Lower leg skin (tissue), 4 donors: ENCODE measurements at places on chromosomes 5 and 9. TPM values are rescaled to one million over a fixed set of nuclear protein-coding genes. Genes with fewer than 3 reads are reported as not detected.
A peak's percentile ranks its signal among the peaks of the same experiment; 100 is the strongest.

The LIFR gene
- 28.3 TPM for total RNA-seq

The PITX1 gene
- 3.9 TPM for total RNA-seq

The SH3RF2 gene
- total RNA-seq, result 120 TPM

The NSG2 gene
- not detected for total RNA-seq

The GCNT4 gene
- 2.6 TPM for total RNA-seq

The PCDHB10 gene
- total RNA-seq, result 1.5 TPM

DNA sequence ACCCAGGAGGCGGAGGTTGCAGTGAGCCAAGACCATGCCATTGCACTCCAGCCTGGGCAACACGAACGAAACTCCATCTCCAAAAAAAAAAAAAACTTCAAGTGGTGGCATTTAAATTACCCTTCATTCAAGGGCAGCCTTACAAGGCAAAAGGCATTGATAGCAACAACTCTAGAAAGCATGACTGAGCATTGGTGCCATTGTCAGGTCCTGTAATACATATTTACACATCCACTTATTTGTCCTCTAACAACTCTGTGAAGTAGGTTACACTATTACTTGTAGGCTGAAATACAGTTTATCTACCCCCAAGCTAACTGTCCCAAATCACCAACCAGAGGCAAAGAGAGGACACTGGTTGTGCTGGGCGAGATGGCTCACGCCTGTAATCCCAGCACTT is 52.7 kb upstream of the LARP1 start:
- DNase-seq, result no peak

- DNase-seq, result peak; percentile 99
Observed at GRCh38 chr9:127698985-127699670, 7.7 kb upstream of the CFAP157 start.

DNA sequence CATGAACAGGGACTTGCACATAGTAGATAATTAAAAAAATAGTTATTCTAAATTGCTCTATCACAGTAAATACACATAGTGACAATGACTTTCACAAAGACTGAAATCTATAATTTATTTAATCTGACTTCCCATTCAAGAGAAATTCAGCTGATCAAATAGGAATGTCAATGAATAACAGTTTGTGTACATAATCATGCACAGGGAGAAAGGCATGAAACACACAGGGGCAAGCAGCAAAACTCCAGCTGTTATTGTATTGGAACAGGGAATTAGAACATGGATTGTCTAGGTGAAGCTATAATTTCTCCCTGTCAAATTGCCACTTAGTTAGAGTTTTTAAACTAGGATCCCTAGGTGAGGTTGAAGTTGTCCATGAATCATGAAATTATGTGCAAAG is 99.9 kb downstream of the HCN1 start:
- no peak for DNase-seq

GRCh38 chr5:16744164-16744880 is 127.5 kb upstream of the RETREG1 start:
- DNase-seq, result no peak

DNA sequence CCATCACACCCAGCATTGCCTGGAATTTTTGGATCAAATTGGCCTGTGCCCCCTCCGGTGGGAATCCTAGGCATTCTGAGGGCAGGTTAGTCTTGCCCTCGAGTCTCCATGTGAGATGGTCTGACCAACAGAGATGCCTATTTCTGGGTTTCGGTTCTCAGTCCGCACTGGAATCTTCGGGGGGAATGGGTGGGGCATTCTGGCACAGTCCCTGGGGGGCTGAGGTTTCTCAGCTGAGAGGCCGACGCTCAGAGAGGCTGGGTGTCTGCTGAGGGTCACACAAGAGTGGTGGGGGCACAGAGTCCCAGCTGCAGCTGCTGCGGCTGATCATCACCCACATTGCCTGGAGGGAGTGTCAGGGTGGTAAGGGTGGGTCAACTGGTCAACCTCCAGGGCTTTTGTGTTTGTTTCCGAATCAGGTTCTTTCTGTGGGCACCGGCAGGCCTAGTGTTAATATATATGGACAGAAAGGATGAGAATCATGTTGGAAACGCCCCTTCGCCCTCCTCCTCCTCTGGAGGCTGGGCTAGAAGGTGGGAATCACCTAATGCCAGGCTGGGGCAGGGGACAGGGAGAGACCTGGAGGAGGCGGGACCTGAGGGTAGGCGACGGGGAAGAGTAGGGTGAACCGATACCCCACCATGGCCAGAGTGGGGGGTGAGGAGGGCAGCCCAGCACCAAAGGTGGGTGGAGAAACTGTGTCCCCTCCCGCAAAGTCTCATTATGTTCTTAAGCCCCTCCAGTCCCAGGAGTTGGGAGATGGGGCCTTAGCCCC is 149.5 kb upstream of the PHYKPL start:
- DNase-seq, result no peak

GRCh38 chr5:176900780-176901204 is 1.6 kb upstream of the HK3 start:
- DNase-seq, result peak; percentile 57

- no peak for DNase-seq
Observed at GRCh38 chr9:132027752-132028663, 51.7 kb downstream of the MED27 start.

- no peak for DNase-seq
Observed at GRCh38 chr9:89655056-89655989, 50.5 kb downstream of the GADD45G start.

- DNase-seq, result no peak
Observed at GRCh38 chr5:35884191-35884769, 27.6 kb downstream of the IL7R start.

DNA sequence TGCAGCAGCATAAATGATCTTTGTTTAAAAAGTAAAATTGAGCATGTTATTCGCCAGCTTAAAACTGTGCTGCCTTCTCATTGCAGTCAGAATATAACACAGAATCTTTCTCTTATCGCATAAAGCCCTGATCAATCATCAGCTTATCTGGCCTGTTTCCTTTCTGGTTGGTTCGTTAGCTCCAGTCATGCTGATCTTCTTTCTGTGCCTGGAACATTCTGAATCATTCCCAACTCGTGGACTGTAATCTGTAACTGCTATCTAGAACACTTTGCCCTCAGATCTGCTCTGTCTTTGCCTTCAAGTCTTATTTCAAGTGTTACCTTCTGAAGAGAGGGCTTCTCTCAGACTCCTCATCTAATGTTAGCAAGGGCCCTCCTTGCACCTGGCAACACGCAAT is 11.9 kb upstream of the FER start:
- no peak for DNase-seq

GRCh38 chr9:68730570-68731235 is 25.7 kb downstream of the PIP5K1B start:
- DNase-seq, result no peak

DNA sequence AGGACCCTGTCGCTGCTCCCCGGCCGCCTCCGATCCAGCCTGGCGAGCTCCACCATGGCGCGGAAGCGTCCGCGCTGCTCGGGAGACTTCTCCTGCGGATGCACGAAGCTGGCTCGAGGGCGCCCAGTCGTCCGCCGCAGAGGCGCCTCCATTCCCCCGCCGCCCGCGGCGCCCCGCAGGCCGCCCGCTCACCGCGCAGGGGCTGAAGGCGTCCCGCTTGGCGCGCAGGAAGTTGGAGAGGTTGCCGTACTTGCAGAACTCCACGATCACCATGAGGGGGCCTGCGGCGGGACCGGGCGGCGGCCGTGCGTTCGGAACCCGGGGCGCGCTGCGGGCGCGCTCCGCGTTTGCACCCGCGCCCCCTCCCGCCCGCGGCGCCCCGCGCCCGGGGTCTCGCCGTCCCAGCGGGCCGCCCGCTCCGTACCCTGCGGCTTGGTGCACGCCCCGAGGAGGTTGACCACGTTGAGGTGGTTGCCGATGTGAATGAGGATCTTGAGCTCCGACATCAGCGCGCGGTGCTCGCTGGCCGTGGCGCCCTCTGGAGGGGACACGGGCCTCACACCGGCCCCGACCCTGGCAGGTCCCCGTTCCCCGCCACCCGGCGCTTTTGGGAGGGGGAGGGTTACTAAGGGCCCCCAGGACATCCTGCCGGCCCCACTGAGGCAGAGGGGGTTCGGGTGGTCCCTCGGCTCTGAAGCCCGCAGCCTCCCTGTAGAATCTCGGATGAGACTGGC is 27.7 kb upstream of the SCGB3A1 start:
- DNase-seq, result no peak

GRCh38 chr5:161700065-161700464 is 14.5 kb downstream of the GABRA6 start:
- no peak for DNase-seq

DNA sequence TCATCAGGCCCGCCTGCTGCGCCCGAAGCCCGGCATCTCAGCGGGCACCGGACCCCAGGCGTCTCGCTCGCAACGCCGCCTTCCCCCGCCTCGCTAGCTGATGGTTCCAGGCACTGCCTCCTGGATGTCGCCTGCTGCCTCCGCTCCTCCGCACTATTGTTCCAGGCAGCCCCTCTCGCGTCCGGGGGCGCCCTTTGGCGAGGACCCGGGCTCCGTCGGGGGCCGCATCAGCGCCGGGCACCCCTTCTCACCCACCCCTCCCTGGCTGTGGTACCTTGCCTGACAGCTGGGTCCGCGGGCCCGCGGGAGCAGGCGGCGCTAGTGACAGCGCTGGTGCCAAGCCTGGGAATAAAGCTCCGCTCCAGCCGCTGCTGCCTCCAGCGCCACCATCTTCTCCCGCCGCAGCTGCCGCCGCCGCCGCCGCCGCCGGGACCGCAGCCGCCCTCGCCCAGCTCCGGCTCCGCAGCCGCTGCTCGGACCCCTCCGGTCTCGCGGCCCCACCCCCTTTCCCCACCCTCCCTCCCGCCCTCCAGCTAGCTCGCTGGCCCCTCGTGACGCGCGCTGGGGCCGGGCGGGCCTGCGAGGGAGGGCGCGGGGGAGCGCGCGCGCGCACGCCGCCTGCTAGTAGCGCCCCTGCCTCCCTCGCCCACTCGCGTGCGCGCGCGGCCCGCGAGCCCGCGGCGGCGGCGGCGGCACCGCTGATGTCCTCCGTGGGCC is at the start of gene APBA1:
Gene APBA1, minus strand, starts transcription at position 493 of the 717 bp plus-strand sequence.
- DNase-seq, result no peak

DNA sequence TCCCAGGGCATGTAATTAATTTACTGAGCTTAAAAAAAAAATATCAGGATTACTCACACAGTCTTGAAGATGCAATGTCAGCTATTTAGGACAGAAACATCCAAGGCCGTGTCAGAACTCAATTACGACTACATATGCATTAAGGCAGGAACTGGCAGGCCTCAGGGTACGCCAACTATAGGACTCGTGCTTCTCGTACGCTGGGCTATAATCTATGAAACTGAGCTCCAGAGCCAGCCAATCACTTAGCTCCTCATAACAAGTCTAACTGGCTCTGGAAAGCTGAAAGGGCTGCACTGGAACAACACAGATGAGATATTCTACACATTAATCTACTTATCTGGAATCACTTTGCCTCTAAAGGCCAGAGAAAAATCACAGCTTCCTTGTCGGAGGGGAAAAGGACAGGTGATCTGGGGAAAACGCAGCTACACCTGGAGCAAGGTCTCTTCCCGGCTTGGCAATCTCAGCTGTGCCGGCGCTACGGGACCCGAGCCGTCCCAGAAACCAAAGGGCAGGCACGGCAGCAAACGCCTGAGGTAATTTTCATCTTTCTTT is 212.0 kb downstream of the DEPDC1B start:
- peak; percentile 53 for DNase-seq

- DNase-seq, result peak; percentile 94
Observed at GRCh38 chr9:128724744-128725211, 851 bp upstream of the ZDHHC12 start.

DNA sequence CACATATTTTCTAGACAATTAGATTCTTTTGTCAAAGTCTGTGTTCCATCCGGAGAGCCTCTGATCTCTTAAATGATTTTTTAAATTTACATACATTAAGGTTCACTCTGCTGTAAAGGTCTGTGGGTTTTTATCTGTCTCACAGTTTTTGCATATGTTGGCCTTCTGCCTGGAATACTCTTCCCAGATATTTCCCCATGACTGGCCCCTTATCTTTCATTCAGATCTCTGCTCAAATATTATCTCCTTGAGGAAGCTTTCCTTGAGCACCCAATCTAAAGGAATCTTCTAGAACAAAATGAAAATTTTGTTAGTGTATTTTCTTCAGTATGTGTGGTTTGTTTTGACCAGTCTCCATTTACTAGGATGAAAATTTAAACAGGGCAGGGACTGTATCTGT is 26.3 kb downstream of the FAF2 start:
- no peak for DNase-seq

DNA sequence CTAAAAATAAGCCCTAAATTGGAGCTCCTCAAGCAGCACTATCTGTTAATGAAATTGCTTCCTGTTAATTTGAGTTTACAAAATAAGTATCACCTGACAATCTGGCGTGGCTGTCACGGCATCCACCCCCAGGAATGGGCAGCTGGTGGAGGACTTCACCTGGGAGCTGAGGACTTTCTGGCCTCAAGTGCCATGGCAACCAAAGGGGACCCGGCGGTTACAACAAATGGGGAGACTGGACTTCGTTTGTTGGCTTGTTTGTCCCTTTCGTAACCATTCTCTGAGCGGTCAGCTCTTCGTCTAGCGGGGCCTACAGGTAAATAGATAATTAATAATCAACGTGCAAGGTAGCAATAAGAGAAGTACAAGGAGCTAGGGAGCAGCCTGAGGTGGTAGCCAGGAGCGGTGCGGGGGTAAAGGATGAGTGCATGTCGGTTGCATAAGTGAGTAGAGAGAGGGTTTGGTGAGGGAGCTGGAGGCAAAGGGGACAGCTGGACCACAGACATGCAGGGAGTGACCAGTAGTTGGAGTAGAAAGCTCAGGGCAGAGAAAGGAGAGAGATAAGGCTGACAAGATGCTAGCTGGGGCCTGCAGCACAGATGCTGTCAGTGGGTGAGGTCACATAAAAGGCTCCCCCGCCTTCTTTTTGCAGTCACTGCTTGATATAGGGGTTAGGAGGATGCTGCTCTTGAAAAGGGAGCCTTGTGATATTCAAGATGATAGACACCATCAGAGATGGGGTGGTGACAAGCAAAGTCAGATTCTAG is 62.5 kb downstream of the HSPA4 start:
- peak; percentile 70 for DNase-seq

- DNase-seq, result no peak
Observed at GRCh38 chr9:37511016-37512010, 25.6 kb downstream of the POLR1E start.

DNA sequence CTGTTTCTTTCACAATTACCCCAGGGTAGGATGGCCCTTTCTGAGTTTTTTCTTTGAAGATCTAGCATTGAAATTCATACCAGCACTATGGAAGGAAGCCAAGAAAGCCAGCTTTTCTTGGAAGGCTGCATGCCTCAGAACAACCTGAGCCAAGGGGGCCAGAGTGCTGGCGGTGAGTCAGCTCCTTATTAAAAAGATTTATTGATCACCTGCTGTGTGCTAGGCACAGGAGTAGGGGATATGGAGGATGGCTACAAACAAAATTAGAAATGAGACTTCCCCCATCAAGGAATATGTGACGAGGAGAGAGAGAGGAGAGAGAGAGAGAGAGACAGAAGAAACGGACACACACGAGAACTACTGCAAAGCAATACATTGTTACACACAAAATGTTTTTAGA is 184.6 kb upstream of the PUM3 start:
- no peak for DNase-seq

- peak; percentile 48 for DNase-seq
Observed at GRCh38 chr5:142151436-142152383, 43.1 kb downstream of the NDFIP1 start.

DNA sequence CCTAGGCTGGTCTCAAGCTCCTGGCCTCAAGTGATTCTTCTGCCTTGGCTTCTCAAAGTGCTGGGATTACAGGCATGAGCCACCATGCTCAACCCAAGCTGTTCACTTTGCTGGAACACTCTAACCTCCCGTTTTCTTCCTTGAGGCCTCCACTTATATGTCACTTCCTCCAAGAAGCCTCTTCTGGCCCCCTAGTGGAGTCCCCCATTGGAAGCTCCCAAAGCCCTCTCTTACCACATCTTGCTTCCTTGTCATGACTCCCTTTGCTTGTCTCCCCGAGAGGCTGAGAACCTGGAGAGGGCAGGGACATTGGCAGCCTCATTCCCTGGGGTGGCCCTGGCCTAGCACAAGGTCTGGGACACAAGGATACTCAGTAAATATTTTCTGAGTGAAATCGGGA is 80.8 kb downstream of the PDE6A start:
- no peak for DNase-seq
